ENCODE measurements at places on chromosomes 16 and 17.

GRCh38 chr16:50238314-50238713 lies 28.0 kb upstream of the ADCY7 start:
- no peak for DNase-seq

DNA sequence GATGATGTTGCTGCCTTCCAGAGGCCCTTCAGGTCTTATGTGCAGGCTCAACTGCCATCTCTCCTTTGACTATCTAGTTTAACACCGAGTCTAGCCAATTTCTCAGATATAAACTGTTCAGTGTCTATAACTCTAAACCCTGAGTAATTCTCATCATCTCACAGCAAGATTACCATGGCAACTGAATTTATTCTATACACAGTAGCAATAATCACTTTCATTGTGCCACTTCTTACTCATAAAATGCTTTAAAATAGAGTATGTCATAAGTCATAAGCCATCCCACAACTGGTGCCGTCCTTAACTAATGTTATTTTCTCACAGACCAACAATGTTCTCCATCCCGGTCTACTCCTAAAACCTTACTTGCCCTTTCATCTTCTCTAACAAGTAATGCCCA lies 45.0 kb downstream of the SYNRG start:
- no peak for DNase-seq

DNA sequence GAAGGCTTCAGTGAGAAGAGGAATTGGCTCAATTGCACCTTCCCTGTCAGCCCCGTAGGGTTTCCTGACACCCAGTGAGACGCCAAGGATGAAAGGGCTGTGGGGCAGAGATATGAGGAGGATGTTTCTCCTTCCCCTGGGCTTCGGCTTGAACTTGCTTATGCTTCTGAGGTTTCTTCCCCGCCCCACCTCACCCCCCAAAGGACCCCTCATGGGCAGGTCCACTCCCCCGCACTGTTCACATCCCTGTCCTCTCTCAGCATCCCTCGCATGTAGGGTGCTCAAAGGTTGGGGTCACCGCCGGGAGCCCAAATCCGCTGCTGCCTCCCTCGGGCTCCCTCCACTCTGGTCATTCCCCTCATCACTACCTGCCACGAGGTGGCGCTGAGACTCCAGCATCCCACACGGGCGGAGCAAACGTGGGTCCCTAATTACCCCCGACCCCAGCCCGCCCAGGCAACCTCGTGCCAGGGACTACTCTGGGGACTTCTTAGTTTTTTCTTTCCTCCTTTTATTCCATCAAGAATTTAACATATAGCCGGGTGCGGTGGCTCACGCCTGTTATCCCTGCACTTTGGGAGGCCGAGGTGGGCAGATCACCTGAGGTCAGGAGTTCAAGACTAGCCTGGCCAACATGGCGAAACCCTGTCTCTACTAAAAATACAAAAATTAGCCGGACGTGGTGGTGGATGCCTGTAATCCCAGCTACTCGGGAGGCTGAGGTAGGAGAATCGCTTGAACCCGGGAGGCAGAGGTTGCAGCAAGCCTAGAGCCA lies 3.3 kb upstream of the TRARG1 start:
- peak; percentile 31 for DNase-seq

DNA sequence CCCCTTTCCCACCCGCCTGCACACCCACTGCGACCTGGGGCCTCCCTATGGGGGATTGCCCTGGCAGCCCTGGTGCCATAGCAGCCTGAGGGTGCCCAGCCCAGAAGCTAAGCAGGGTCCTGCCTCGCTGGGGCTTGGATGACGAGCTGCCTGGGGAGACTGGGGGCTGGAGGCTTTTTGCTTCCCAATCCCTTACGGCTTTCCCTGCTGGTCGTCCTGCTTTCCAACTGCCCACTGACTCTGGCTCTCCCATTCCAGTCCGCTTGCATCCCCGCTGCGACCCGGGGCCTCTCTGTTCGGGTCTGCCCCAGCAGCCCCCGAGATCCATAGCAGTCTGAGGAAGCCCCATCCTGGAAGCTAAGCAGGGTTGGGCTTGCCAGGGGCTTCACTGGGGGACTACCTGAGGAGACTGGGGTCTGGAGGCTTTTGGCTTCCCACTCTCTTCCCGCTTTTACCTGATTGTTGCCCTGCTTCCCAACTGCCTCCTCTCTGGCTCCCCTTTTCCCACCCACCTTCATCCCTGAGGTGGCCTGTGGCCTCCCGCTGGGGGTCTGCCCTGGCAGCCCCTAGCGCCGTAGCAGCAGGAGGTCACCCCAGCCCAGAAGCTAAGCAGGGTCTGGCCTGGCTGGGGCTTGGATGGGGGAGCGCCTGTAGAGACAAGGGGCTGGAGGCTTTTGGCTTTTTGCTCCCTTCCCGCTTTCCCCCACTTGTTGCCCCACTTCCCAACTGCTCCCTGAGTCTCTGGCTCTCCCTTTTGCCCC lies 2292.8 kb downstream of the TP53TG3F start:
- no peak for DNase-seq

DNA sequence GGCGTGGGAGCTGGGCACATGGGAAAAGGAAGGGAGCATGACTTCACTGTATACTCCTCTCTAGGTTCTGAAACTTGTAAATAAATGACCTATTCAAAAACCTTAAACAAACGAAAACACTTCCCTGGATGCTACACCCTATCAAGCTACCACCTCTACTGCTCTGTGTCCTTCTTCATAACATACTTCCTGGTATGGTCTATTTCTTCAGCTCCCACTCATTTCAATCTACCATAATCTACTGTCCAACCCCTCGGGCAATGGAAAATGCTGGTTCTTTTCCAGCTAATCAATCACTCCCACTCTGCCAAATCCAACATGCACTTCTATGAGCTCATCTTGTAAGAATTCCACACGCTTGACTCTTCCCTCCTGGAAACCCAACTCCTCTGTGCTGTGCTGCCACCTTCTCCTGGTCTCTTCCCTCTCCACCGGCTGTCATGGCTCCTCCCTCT lies 42.4 kb downstream of the AMFR start:
- DNase-seq: no peak

Measured in MM.1S (cell line).